ENCODE measurements at places on chromosomes 6 and 20.

DNA sequence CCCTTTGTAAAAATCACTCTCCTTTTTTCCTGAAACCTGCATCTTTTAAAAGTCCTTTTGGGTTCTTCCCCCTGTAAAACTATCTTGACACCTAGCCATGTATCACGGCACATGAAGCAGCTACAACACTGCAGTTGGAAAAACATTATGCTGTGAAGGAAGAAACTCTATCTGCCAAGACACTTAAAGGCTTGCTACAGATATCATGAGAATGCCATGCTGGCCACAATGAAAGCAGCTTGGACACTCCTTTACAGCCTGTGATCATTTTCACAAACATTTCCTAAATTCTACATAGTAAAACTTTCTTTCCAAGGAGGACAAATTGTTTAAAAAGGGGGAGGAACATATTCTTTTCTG lies 31.8 kb downstream of the CNKSR3 start:
- no peak for DNase-seq

DNA sequence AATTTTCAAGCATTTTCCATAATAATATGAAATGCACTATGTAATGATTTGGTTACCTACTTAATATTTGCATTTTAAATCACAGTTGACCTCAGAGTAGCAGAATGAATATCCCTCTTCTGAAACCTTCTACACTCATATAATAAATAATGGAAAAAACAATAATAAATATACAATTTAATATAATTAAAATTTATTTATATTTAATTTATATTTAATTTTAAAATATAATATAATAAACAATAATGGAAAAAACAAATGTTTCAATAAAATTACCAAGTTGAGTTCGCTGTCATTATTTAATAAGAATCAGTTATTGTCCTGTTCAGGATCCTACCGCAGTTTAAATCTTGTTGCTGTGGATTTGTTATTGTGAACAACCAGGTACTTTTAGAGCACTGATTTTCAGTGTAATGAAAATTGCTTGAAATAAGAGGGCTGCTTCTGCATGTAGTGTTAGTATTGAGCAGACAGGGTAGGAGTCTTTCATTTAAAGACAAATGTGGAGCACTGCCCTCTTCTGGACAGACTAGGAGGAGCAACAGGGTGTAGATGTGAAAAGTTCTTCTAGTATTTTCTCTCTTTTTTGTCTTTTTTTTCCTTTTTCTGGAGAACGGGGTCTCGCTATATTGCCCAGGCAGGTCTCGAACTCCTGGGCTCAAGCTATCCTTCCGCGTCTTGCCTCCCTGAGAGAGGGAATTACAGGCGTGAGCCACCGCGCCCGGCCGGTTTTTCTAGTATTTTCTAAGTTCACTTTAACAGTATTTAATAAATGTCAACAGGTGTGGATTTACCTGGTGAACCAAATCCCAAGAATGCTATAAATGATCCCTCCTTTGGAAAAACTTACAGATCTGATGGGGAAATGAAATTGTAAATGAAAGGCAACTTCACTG lies 13.6 kb downstream of the TRAPPC3L start:
- DNase-seq: peak; percentile 72

- DNase-seq: no peak
Measured at GRCh38 chr20:62048821-62049291, 16.8 kb downstream of the TAF4 start.

- no peak for DNase-seq
Measured at GRCh38 chr20:41552295-41553068, 65.7 kb downstream of the CHD6 start.

- DNase-seq: no peak
Measured at GRCh38 chr6:35954333-35954732, 33.4 kb upstream of the SRPK1 start.

- DNase-seq: no peak
Measured at GRCh38 chr6:167337675-167338449, 13.0 kb downstream of the TTLL2 start.

- DNase-seq: no peak
Measured at GRCh38 chr6:136127873-136128272, 122.2 kb downstream of the MTFR2 start.

- DNase-seq: no peak
Measured at GRCh38 chr20:63597651-63598478, 23.8 kb upstream of the HELZ2 start.

- DNase-seq: no peak
Measured at GRCh38 chr20:59782986-59783640, 150.3 kb downstream of the SYCP2 start.

- DNase-seq: no peak
Measured at GRCh38 chr6:100952006-100952405, 70.9 kb upstream of the ASCC3 start.

- no peak for DNase-seq
Measured at GRCh38 chr6:89999154-89999553, 104.9 kb downstream of the GJA10 start.

GRCh38 chr6:54236984-54237383 lies 71.3 kb upstream of the TINAG start:
- DNase-seq: no peak

DNA sequence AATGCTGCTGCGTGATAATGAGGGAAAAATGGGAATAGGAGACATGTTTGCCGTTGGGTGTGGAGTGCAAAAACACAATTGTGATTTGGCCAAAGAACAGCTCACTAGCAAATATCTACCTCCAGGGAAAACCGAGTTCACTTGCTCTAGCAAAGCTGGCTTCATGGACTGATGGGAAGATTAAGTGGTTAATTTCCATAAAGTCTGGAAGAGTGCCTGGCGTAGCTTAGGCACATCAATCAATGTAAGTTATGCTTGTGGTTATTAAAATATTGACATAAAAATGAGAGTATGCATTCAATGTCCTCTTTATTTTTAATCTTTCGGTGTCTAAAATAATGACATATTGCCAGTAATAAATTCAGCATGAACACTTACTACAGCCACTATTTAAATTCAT lies 267.5 kb downstream of the SMOC2 start:
- no peak for DNase-seq

DNA sequence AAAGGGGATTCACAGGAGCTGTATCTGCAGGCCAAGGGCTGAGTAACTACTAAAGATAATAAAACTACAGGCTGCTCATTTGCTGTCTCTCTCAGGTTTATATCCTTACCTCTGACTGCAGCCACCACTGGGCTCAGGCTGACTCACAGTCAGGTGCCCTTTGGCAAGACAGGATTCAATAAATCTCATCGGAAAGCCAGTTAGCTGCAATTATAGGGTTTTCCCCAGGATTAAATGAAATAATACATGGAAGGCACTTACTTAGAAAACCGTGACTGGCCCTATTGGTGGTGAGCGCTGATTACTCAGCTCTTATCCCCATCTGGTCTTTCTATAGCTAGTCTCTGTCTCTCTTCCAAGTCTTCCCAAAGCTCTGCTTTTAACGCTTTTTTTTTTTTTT lies 26.4 kb downstream of the RMND1 start:
- DNase-seq: no peak

DNA sequence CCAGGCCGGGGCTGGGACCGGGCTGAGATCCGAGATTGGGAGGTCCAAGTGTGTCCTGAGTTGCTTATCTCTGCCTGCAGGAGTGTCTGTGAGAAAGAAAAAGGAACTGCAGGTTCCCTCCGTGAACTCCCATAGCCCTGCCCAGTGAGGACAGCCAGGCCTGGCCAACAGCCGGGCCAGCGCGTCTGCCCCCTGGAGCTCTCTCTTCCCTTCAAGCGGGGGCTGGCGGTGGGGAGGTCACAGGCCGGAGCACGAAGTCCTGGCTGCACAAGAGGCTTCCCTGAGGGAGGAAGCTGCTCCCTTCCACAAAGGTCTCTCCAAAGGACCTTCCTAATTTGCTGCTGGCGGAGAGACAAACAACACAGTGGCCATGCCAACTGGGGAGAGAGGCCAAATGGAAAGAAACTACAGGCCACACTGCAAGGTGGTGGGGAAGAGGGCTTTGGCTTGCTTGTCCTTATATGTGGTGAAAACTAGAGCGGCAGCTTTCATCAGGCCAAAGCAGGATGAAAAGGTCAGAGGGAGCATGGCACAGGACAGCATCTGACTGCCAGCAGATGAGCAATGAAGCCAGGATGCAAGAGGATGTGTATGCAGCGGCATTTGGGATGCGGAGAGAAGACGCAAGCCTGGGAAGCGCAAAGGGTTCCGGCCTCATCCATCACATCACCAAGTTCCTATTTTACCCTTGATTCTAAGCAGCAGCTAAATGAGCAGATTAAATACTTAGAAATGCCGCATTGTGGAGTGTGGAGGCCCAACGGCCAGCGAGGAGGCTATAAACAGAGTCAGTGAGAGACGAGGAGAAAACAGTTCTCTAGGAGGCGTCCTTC lies 260.0 kb downstream of the ERMARD start:
- no peak for DNase-seq

GRCh38 chr6:35298625-35299140 lies 1.1 kb downstream of the DEF6 start:
- DNase-seq: peak; percentile 27

DNA sequence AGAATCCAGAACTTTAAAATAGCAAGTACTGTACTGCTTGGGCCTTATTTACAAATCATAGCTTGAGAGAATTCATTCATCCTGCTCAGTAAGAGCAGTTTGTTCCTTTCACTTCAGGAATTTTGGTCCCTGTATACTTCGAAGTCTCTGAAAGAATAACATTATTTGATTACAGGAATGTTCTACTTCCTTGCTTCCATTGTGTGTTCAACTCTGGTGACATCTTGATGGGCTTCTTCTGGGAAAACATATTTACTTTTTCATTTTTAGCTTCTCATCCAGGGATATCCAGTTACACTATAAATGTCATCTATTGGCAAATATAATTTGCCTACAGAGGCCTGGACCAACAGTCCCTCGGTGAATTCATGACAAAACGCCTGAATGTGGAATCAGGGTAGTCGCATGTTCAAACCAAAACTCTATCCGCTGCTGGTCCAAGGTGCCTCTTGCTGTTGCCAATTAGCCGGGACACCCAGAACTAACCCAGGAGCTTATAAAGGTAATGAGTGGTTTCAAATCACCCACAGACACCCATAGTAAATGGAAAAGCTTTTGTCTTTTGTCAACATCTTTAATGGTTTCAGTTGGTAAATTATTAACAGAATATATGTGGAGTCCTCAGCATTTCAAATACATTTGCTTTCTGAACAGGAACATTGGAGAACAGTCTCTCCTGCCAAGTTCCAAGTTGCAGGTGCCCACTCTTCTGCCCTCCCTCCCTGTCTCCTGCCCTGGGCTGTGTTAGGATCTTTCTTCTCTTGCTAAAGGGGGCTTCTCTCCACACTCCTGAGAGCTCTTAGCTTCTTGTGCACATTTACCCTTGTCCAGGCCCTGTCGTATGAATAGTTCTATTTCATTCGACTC lies 162.5 kb upstream of the CITED2 start:
- DNase-seq: no peak

DNA sequence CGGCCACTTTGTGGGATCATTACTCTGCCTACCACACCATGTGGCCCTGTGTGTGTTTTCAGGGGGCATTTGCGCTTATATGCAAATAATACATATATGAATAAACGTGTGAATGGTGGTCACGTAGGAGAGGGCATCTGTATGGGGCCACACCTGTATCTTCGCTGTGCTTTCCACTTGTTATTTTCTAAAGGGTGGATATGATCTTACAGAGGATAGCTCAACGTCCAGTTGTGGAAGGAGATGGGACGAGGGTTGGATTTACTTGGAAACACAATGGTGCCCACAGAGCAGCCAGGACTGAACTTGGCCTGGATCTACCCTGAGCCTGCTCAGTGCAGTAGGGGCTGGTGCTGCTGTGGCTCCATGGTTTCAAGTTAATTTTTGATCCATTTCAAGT lies 93.3 kb downstream of the YTHDF1 start:
- DNase-seq: no peak

GRCh38 chr20:54601831-54602515 lies 126.6 kb downstream of the DOK5 start:
- DNase-seq: no peak

DNA sequence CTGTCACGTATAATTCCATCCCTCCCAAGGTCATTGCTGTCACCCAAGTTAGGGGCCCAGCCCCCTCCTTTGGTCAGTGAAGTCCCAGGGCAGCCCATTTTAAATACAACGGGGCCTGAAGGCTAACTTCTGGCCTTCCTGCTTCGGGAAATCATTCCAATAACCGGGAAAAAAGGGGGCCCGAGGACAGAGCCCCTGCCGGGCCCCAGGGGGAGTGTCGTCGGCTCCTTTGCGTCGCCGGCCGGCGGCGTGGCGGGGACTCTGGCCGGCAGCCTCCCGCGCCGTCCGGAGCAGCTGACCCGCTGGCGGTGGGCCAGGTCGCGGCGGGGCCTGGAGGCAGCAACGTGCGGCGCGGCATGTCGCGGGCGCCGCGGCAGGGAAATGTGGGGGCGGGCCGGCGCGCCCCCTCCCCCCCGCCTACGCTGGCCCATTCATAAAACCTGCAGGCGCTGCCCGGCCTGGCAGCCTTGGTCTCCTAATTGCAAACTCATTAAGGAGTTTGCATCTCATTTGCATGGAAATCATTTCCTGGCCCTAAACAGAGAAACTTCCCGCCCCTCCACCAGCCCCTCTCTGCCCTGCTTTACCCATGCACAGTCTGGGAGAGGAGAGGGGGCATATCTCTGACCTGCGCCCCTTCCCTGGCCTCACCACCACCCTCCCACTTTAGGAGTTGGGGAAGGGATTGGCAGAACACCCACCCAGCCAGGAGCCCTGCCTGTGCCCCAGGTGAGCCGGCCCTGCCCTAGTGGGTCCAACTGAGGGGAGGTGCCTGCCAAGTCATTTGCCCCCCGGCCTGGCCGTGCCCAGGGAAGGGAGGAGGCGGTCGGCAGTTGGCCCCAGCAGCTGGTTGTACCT lies 50.7 kb downstream of the MRPL14 start:
- DNase-seq: no peak

DNA sequence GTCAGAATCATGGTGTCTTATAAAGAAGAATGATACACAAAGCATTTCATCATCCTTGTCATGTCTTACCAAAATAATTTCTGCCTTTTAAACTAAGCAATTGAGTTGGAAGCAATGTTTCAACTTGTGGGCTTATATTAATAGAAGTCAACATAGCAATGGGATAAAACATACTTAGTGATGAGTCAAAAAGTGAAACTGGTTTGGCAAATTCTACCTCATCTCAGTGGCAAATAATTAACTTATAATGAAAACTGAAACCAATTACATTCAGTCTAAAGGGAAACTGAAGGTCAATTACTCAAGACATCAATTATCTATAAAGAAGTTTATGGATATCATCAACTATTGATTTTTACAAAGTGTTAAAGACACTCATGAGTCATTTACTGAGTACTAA lies 463.8 kb downstream of the BMP2 start:
- DNase-seq: no peak

GRCh38 chr6:55088902-55089301 lies 85.4 kb upstream of the HCRTR2 start:
- no peak for DNase-seq

- no peak for DNase-seq
Measured at GRCh38 chr6:27791182-27791943, 120.8 kb downstream of the OR2B2 start.

- no peak for DNase-seq
Measured at GRCh38 chr6:168247443-168248147, 72.0 kb downstream of the DACT2 start.

GRCh38 chr6:11648889-11649288 lies 111.3 kb downstream of the TMEM170B start:
- DNase-seq: no peak

GRCh38 chr6:7674291-7674690 lies 51.6 kb upstream of the BMP6 start:
- DNase-seq: no peak

GRCh38 chr6:18990059-18990978 lies 603.2 kb downstream of the RNF144B start:
- no peak for DNase-seq
